ENCODE measurements at places on chromosomes 16 and 17.

GRCh38 chr16:57377080-57377841 lies 5.0 kb downstream of the CX3CL1 start:
- DNase-seq, result peak; percentile 30

- peak; percentile 26 for DNase-seq
Observed at GRCh38 chr17:29619251-29619650, 3.5 kb downstream of the CORO6 start.

DNA sequence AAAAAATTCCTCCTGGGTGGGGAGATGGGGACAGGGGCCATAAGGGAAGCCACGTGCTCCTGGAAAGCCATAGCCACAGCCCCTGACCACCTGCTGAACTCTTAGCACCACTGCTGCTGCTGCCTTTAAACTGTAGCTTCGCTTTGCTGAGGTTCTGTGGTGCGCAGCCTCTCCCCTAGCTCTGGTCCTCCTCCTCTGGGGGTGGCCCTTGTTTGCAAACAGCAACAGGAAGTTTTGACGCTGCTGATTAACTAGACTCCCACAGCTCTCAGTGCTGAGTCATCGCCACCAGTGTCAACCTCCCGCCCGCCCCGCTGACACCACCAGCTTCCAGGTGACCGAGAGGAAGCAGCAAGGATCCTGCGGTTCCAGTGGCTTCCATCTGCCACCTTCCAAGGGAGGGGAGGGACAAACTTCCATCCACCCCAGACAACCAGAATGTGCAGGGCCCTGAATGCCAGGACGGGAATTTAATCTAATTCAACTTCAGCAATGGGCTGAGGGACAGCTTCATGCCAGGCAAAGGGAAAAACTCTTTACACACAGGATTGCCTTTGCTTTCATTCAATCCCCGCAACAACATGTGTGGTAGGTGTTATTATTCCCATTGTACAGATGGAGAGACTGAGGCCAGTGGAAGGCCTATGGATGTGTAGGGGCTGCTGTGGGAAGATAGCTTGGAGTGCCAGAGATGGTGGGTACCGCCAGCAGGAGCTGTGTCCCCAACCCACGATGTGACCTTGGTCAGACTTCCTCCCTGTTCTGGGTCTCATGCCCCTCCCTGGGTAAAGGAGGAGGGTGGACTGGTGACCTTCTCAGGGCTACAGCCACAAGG lies 8.1 kb upstream of the KIFC3 start:
- DNase-seq, result peak; percentile 56

GRCh38 chr17:34639706-34640425 lies 60.5 kb downstream of the TMEM132E start:
- DNase-seq, result no peak

DNA sequence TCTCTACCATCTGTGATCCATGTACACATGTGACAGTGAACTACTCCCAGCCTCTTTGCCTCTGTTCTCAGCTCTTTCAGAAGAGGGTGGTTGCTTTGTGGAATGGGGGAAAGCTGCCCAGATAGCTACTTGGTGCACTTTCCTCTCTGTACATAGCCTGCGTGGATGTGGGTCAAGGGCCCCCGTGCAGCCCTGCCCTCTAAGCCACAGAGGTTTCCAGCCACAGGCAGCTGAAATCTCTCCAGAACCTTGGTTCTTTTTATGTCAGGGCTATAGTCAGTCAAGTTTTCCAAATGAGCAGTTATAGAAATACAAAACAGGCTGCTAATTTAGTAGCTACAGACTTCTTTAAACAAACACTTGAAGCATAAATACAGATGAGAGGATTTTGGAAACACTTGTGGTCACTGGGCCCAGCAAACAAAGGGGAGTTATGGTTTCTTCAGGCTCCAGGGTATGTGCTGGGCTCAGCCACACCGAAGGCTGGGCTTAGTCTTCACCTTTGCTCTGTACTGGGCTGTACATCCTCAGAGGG lies 199.7 kb upstream of the ASIC2 start:
- DNase-seq, result no peak

DNA sequence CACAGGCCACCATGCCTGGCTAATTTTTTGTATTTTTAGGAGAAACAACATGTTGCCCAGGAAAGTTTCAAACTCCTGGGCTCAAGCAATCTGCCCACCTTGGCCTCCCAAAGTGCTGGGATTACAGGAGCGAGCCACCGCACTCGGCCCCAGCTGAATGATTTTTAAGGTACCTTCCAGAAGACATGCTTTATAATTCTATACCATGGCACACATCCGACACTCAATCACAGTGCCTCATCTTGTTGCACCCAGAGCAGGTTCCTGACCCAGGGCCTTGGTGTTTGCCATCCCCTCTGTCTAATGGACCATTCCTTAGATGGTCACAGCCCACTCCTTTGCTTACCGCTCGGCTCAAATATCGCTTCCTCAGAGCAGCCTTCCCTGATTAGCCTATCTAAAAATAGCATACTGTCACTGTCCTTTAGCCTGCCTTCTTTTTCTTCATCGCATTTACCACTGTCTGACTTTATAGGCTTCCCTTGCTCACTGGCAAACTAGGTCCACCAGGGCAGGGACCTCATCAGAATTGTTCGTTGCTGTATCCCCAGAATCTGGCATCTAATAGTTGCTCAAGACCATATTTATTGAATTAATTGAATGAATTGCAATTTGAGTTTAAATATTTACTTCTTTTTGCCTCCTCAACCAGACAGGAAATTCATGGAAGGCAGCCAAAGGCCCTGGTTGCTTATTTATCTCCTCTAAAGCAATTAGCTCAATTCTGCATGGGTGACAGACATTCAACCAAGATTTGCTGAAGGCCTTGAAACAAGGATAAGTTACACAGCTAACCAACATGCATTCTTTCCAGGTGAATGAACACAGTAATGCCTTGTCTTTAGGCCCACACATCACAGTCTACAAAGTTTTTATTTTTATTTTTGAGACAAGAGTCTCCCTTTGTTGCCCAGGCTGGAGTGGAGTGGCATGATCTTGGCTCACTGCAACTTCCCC lies 6.3 kb upstream of the TENT4B start:
- DNase-seq, result peak; percentile 24

DNA sequence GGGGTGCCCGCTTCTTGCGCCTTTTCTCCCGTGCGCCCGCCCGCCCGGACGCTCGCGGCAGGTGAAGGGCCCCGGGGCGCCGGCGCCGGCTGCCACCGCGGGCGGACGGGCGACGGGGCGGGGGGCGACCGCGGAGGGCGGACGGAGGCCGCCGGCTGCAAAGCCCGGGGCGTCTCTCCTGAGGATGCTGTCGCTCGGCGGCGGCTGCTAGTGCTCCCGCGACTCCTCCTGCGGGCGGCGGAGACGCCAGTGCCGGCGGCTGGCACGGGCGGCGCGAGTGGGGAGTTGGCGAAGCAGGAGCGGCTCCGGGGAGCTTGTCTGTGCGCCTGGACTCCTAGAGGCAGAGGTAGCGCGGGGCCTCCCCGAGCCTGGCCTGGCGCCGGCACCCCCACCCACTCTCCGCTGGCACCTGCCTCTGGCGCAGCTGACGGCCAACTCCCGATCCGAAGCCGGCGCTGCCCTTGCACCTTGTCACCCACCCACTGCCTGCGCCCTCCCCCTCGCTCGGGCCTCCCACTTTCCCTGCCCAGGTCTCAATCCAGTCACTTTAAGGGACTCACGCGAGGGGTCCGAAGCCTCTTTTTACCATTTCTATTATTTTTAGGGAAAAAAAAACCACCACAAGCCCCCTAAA lies at the start of gene FAM20A:
Gene FAM20A (minus strand): TSS at position 437 of the 634 bp plus-strand sequence. CDS start 701 bp downstream, outside the sequence.
- peak; percentile 63 for DNase-seq

DNA sequence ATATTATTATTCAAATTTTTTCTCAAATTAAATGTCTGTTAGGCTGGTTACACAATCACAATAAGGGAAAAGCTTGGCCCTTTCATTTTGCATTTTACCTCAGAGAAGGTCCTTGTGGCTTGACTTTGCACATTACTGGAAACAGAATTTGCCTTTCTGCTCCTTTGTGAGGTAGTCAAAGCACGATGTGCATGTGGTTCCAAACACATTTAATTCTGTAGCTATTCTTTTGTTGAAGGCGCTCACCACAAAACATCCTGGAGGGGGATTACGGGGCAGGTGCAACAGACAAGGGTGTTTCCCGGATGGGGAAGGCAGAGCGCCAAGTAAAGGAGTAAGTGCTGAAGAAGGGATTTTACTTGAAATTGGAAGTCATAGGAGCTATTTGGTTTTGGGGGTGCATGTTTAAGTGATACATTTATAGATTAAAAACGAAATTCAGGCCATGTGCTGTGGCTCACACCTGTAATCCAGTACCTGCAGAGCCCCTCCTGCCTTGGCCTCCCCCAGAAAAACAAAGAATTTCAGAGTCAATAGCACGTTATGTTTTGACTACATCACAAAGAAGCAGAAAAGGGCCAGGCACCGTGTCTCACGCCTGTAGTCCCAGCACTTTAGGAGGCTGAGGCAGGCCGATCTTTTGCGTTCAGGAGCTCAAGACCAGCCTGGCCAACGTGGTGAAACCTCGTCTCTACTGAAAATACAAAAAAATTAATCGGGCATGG lies 31.2 kb upstream of the TENT4B start:
- no peak for DNase-seq

DNA sequence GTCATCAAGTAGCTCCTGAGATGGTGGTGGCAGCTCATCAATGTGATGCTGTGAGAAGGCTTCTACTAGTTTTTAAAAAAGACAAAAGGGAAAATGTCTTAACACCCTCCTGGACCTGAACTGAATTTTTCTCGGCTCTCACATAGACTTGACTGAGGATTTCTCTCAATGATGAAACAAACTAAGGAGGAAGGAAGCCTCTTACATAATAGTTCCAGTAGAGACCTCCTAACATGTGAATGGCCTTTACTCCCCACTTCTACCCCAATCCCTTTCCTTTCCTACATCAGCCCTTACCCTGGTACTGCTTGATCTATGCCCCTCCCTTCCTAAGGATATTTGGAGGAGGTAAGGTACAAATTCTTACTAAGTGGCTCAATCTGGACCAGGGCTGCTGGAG lies 54.8 kb upstream of the MTMR4 start:
- DNase-seq, result no peak
